Tibial artery (tissue), 4 donors: ENCODE measurements at places on chromosomes 6 and 20.

- no peak for DNase-seq
Observed at GRCh38 chr20:64214952-64215351, 40.6 kb upstream of the PCMTD2 start.

DNA sequence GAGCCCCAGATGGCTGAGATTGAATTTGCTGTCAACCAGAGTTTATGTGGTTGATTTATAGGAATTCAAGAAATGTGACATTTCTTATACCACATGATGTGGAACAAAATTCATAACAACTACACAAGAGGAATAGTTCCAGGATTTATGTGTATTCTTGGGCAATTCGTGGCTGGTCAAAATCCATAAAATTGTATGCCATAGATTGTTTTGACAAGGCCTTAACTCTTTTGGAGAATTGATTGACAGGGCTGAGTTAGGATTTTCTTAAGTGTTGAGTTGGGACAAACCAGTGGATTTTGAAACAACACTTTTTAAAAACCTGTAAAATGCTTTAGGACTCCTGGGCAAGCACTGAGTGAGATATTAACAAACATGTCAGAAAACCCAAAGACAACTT is 19.4 kb upstream of the SLC2A12 start:
- no peak for DNase-seq

DNA sequence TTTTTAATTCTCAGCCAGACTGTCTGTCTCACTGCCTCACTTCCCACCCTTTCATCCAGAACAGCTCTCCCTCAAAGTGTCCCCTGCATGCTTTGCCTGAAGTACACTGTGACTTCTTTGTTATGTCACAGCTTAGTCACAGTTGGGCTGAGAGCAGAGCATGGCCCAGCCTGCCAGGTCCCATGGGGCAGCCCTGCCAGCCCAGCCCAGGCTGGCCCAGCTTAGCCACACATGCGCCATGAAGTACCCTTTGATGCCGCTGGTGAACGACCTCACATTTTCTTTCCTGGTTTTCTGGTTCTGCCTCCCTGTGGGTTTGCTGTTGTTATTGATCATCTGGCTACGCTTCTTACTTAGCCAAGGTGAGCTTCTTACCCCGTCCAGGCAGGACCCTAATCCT is at the start of gene ADIG:
ADIG (plus strand) TSS at position 185 of the 400 bp plus-strand sequence; CDS start at position 239, 54 bp downstream.
- DNase-seq, result no peak

DNA sequence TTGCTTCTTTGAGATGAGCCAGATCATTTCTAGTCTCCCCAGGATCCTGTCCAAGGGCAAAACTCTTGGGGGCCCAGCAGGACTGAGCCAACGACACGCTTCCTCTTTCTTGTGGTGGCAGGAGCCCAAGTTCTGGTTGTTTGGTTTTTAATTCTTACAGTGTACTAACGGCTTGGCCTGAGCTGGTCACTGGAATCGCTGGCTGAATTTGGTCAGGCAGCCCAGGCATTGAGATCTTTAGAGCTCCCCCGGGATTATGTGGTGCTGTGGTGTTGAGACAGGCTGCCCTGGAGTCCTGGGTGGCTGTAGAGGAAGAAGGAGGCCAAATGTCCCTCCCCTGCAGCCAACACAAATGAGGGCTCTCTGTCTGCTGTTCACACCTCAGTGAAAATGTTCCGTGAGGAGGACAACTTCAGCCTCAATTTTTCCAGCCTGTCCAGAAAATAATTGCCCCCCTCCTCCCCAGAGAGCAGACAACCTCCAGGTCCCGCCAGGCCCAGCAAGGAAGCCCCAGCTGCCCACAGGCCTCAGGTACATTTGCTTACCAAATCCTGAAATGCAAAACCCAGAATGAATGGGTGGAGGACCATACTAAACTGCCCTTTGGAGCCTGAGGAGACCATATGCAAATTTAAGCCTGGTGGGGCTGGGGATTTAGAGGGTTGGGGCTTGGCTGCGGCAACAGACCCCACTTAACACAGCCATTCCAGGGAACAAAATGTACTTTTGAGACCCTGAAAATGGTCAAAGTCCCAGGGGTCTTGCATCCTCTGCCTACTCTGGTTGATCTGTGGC is 23.6 kb downstream of the BNIP5 start:
- DNase-seq, result peak; percentile 49

- no peak for DNase-seq
Observed at GRCh38 chr6:39698789-39699188, 26.4 kb downstream of the KIF6 start.

- no peak for DNase-seq
Observed at GRCh38 chr6:315921-316752, 23.9 kb downstream of the DUSP22 start.

- no peak for DNase-seq
Observed at GRCh38 chr6:56803594-56803993, 151.3 kb upstream of the BEND6 start.

- DNase-seq, result no peak
Observed at GRCh38 chr6:72175916-72176315, 289.6 kb downstream of the RIMS1 start.

DNA sequence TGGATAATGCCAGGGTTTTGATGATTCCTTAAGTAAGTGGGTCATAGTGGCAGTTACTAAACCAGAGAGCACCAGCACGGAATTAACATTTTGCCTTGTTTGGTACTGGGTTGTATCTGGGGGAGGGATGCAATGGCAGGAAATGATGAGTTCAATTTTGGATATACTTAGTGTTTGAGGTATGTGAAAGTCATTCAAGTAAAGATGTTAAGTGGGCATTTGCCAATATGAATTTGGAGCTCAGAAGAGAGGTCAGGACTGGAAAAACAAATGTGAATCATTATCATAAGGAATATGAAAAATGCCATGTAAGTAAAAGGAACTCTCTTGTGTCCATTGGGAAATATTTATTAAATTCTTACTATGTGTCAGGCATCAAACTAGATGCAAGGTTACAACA is 6.2 kb downstream of the PXT1 start:
- DNase-seq, result no peak

- no peak for DNase-seq
Observed at GRCh38 chr20:36720510-36720909, 25.4 kb downstream of the NDRG3 start.

- DNase-seq, result no peak
Observed at GRCh38 chr6:44650947-44651346, 263.4 kb downstream of the CDC5L start.

- DNase-seq, result no peak
Observed at GRCh38 chr6:133337308-133337707, 96.2 kb downstream of the EYA4 start.

DNA sequence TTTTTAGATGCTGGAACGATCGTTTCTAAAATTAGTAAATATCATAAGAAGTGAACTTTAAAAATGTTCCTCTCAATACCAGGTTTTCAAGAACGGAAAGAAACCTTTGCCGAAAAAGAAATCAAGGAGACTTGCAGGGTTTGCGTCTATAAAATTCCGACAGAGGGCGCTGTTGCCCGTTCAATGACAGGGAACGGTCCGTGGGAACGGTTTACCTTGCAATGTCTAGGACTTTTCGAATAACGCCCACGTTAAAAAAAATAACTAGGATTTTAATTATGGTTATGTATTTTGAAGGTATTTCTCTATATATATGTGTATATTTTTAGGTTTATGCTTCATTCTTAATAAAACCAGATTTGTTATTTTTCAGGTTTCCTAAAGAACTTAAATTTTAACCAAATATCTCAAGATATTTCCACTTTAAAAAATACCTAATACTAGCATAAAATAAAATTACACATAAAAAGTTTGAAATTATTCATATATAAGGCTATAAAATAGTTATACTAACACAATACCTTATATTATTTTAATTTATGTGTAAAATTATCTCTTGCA is 2.5 kb upstream of the TFAP2B start:
- DNase-seq, result peak; percentile 54

DNA sequence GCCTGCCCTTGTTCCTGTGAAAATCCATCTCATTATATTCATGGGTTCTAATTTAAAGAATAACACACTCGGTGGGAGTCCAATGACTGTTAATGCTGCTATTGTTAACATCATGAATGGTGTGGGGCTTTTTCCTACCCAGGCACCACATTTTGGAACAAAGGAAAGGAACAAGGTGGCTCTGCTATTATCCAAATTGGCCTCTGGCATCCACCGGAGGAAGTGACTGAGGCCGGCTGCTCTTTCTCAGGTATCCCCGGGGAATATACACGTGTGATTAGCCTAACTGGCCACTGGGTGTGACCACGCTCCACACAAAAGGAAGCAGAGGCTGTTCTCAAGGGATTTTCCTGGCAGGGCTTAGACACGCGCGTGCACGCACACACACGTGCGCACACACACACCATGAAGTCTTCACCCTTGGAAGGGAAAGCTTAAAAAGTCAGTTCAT is 601.2 kb upstream of the ARID1B start:
- DNase-seq, result no peak

DNA sequence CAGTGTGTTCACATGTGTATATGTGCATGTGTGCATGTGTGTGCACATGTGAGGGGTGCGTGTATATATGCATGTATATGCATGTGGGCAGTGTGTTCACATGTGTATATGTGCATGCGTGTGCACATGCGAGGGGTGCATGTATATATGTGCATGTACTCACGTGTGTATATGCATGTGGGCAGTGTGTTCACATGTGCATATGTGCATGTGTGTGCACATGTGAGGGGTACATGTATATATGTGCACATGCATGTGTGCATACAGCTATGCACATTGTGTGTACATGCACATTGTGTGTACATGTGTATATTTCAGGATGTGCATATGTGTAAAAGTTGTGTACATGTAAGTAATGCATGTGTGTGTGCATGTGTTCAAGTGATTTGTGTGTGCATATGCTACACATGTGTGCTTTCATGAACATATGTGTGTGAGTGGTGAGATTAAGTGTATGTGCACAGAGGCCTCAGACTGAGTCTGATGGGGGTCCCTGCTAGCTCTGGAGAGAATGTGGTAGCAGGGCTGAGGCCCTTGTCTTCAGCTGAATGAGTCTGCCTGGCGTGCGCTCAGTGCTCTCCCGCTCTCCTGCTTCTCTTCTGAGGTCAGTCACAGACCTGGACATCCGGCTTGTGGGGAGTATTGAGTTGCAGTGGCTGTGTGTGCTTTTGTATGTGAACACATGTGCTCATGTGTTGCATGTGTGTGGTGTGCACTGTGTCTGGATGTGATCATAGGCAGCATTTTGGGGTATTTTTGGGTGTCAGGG is 19.9 kb upstream of the MYT1 start:
- peak; percentile 19 for DNase-seq

DNA sequence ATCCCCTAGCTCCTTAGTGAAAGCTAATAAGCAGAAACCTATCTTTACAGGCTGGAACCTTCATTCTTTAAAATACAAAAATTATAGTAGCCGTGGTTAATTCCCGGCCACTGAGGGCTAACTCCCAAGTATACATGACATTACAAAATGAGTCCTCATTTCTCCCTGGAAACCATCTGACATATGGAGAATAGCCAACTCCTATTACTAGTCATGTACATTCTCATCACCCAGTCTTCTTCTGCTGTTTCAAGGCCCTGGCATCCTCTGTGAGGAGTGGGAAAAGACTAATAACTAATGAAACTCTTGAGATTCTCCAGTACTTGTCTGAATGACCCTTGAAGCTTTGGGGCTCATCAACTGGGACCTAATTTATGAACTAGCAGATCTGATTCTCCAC is 30.2 kb downstream of the CSNK2A1 start:
- DNase-seq, result no peak

DNA sequence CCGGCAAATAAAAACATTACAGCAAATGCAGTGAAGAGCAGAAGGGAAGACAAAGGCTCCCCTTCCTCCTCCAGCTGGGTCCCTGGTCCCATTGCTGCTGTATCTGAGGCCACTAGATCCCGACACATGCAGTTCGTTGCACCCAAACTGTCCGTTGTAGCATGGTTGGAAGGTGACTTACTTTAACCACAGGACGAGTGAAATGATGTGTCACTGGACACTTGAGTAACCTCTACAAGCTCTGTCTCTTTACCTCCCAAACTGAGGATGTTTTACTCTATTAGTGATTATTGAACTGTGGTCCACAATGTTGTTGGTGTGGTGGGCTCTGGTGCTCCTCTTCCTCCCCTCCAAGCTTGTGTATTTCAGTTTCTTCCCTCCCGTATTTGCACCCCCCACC is 46.2 kb upstream of the ARMH2 start:
- no peak for DNase-seq

GRCh38 chr20:31341470-31341869 is 26.9 kb upstream of the DEFB118 start:
- DNase-seq, result no peak

GRCh38 chr6:116741571-116741970 is 23.9 kb downstream of the FAM162B start:
- no peak for DNase-seq

- peak; percentile 57 for DNase-seq
Observed at GRCh38 chr6:39753725-39754045, 28.5 kb upstream of the KIF6 start.

DNA sequence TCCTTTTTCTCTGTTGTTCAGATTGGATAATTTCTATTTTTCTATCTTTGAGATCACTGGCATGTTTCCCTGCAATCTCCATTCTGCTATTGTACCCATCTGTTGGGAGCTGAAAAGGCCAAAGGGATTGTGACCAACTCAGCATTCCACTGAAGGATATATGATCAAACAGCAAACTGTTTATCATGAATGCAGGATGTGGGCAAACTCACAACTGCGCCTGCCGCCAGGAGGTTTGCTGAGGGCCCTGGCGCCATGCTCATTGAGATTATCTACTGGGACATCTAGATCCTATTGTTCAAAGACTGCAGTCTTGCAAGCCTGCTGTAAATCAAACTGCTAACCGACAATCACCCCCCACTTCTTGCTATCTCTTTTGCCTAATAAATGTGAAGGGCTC is 3.8 kb upstream of the FKBP1A start:
- no peak for DNase-seq

DNA sequence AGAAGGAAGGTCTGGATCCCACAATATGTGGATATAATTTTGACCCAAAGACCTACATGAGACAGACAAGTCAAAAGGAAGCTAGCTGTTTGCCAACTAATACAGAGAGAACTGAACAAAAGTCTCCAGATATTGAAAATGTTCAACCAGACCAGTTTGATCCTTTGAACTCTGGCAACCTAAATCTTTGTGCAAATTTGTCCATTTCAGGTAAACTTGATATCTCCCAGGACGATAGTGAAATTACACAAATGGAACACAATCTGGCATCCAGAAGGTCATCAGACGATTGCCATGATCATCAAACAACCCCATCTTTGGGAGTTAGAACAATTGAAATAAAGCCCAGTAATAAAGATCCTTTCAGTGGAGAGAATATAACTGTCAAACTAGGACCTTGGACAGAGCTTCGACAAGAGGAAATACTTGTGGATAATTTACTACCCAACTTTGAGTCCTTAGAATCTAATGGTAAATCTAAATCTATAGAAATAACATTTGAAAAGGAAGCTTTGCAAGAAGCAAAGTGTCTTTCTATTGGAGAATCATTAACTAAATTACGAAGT is 41.9 kb upstream of the SDHAF4 start:
- no peak for DNase-seq

DNA sequence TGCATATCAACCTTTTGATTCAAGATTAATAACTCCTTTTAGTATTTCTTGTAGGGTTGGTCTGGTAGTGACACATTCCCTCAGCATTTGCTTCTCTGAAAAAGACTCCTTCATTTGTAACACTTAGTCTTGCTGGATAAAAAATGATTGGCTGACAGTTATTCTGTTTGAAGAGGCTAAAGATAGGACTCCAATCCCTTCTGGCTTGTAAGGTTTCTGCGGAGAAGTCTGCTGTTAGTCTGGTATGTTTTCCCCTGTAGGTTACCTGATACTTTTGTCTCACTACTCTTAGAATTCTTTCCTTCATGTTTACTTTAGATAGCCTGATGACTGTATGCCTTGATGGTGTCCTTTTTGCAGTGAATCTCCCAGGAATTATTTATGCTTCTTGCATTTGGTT is 96.0 kb downstream of the CARMIL1 start:
- DNase-seq, result no peak

GRCh38 chr6:100892116-100892515 is 11.0 kb upstream of the ASCC3 start:
- DNase-seq, result no peak
